ENCODE measurements at places on chromosomes 7 and 10.

- peak; percentile 78 for DNase-seq
Observed at GRCh38 chr7:99928994-99929729, at the start of gene GJC3. Gene GJC3 (minus strand): TSS chr7:99929620. CDS start chr7:99929620, 0 bp downstream.

GRCh38 chr10:131961047-131961776 is 20.5 kb downstream of the BNIP3 start:
- DNase-seq, result no peak

GRCh38 chr7:95509199-95509598 is 23.5 kb downstream of the ASB4 start:
- DNase-seq, result peak; percentile 57

GRCh38 chr7:77238703-77239136 is 39.1 kb upstream of the FGL2 start:
- peak; percentile 9 for DNase-seq

DNA sequence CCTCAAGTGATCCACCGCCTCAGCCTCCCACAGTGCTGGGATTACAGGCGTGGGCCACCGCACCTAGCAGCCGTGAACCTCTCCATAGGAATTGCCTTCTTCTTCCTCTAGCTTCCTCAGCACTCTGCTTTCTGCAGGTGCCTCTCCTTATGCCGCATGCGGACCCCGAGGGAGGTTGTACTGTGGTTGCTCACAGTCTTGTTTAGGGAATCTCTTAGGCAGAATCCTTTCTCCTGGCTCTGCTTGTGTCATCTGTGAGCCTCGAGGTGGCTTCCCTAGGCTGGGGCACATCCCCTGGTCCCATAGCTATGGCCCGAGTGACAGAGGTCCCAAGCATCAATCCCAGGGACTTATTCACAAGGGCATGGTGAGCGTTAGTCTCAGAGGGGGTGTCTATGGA is 33.2 kb upstream of the GIMAP8 start:
- DNase-seq, result no peak

DNA sequence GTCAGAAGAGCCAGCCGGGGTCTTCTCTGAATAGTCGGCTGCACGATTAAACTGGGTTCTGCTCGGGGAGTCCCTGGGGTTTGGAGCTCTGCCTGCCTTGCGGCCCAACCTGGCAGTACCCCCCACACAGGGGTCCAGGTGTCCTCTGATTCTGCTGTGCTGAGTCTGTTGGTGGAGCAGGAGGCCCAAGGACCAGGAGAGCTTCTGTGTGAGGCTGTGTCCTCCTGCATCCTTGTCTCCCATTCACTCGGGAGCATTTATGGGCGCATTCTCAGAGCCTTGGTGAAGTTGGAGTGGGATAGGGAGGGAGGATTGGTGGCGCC is 14.2 kb downstream of the INPP5A start:
- no peak for DNase-seq

DNA sequence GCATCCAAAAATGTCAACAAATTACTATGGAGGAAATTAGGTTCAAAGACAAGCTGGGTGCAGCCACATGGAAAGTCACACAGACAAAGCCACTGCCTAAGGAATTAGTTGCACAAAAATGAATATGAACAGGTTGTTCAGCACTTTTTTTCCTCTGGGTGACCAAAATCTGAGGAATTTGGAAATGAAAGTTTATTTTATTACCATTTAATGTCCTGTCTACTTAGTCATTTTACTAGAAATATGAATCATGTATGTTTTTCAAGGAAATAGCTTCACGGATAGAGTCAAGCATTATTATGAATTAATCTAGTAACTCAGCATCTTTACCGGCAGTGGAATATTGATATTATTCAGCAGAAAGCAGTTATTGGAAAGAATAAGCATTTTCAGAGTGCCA is 106.3 kb downstream of the ANK3 start:
- peak; percentile 14 for DNase-seq

DNA sequence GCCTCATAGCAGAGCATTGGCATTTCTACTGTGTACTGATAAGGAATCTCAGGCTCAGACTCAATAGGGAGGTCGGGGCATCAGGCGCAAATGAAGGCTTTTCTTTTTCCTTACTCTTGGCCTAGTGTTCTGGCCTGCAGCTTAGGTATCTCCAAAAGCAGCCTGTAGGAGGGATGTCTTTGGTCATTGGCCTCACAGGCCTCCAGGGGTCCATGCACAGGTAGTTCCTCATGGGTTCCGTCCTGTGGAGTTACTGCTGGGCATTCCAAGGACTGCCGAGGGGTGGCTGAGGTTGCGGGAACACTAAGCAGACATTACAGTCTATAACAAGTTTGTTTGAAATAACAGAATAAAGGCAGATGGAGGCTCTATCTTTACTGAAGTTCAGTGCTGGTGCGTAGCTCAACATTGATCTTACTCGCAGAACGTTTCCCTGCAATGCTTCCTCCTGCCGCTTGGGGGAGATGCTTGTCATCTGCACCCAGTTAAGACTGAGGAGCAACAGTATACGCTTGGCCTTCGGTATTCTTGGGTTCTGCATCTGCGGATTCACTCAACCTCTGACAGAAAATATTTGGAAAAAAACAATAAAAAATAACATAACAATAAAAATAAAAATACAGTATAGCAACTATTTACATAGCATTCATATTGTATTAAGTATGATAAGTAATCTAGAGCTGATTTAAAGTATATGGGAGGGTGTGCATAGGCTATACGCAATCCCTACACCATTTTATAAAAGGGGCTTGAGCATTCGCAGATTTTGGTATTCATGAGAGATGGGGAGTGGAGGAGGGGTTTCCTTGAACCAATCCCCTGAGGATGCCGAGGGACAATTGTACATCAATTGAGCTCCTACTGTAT is 58.9 kb downstream of the SH2D4B start:
- DNase-seq, result peak; percentile 47

- no peak for DNase-seq
Observed at GRCh38 chr7:136023134-136023869, 46.1 kb upstream of the MTPN start.

DNA sequence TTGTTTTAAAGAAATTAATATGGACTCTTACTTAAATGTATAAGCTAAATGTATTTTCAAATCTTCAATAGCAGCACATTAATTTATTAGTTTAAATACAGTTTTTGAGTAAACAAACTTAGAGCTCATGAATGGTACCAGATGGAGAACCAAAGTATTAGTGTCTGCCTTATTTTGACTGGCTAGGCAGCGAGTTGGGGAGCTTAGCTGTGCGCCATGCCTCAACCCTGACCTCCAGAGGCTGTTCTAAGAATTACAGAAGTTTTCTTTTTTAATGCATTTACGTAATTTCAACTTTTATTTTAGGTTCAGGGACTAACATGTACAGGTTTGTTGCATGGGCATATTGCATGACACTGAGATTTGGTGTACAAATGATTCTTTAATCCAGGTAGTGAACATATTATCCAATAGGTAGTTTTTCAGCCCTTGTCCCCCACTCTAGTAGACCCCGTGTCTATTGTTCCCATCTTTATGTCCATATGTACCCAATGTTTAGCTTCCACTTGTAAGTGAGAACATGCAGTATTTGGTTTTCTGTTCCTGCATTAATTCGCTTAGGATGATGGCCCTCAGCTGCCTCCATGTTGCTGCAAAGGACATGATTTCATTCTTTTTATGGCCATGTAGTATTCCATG is 166.8 kb downstream of the IQUB start:
- peak; percentile 54 for DNase-seq

DNA sequence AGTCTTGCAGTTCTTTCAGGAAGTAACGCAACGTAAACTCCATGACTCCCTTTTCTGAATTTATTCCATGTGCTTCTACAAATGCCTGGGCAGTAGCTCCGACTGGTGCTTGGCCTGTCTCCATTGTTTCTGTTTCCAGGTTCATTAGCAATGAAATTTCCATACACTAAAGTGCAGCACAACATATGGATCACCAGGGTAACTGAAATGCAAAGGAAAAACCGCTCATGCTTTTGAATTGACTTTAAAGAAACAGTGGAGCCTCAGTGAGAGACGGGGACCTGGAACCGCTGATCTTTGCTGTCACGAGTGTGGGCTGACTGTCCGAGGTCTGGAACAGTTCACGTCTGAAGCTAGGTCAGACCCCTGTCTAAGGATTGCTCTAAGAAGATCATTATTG is 126.5 kb upstream of the IGFBP3 start:
- no peak for DNase-seq

DNA sequence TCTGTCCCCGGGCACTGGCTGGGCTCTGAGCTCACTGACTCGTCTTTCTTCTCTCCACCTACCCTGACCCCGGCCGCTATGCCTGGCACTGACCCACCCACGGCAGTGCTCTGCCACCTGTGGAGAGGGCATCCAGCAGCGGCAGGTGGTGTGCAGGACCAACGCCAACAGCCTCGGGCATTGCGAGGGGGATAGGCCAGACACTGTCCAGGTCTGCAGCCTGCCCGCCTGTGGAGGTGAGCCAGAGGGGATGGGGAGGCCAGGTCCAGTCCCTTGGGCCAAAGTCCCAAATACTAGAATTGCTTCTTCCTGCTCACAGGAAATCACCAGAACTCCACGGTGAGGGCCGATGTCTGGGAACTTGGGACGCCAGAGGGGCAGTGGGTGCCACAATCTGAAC is 27.3 kb downstream of the TBATA start:
- DNase-seq, result no peak

DNA sequence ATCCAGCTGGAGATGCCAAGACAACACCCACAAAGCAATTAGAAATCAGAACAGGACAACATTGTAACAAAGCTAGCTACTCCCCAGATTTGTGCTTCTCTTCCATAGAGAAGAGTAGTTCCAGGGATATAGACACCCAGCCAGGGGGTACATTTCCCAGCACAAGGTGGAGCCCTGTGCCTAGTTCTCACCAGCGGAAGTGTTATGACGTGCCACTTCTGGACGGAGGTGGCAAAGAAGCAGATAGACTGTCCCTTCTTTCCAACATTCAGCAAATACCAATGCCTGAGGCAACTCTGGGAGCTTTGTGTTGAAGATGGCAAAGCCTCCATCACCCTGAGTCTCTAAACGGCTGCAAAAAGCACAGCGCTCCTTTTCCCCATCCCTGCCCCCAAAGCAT is 23.4 kb upstream of the GSAP start:
- DNase-seq, result peak; percentile 61

DNA sequence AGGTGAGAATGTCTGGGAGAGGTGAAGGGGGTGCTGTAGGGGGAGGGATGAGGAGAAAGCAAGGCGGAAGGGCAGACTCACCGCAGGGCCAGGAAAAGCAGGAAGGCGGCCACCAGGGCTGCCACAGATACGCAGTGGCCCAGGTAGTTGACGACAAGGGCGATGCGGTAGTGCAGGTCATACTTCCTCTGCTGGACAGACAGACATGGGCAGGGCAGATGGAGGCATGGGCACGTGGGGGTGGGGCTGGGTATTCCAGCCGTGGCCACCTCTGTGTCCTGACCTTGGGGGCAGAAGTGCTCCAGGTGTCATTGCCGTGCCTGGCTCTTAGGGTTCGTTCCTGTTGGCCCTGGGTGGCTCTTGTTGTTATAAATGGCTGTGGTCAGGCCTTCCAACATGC is 16.8 kb downstream of the CRHR2 start:
- no peak for DNase-seq

DNA sequence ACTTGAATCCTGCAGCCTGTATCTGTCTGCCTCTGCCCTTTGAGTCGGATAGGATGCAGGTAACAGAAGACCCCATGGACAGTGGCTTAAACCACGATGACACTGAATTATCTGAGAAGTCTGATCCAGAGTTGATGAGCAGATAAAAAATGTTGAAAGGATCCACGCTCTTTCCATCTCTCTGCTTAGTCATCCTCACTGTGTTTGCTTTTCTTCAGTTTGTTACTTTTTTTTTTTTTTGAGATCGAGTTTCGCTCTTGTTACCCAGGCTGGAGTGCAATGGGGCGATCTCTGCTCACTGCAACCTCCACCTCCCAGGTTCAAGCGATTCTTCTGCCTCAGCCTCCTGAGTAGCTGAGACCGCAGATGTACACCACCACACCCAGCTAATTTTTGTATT is 36.9 kb upstream of the GOLGA7B start:
- DNase-seq, result no peak

GRCh38 chr7:22578007-22578733 is 78.2 kb upstream of the STEAP1B start:
- peak; percentile 75 for DNase-seq

DNA sequence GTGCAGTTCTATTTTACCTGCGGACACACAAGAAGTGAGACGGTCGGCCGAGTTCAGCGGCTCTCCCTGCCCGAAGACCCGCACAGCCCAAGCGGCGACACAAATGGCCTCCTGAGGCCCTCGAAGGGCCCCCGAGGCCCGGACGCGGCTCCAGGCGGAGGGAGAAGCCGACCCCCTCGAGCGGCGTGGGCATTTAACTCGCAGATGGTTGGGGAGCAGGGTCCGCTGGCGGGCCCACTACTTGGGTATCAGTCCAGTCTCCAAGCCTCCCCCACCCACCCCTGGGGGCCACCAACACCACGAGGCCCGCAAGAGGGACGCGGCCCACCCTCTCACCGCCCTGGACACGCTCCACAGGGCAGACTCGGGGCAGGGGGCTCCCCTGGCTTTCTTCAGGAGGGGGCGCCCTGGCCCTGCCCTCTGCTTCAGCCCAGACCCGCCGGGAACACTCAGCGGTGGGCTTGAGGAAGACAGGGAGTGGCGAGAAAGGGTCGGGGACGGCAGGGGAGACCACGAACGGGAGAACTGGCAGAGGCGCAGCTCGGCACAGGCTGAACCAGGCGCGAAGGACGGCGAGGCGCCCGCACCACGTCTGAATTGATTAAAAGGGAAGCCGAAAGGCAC is 1.7 kb downstream of the IGF2BP3 start:
- DNase-seq, result no peak

Measured in GM23248 (cell line).